ENCODE measurements at places on chromosomes 6 and 20.

GRCh38 chr20:59938696-59939051 is 1.4 kb downstream of the PPP1R3D start:
- DNase-seq: no peak

- DNase-seq: no peak
Observed at GRCh38 chr6:73145690-73146089, 79.6 kb downstream of the KHDC1L start.

DNA sequence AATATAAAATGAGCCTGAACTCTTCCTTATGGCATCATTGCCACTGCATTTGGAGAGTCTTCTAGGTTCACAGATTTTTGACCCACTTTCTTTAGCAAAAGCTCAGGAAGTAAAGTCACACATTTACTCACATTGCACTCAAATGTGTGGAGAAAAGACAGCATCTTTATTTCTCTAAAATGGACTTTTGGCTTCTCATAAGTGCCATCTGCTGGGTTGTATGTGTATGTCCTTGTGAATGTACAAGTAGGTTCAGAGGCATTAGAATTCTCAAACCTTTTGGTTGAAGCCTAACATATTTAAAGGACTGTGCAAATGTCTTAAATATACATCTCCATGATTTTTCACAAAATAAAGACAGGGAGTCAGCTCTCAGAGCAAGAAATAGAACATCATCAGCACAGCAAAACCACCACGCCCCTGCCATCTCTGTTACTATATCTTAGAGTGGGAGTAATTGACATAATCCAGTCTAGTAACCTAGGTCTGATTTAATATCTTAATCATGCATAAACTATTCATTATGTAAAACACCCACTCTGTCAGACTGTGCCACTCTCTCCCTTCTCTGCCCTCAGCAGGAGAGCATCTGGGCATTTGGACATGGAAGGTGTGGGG is 42.2 kb upstream of the SPTLC3 start:
- DNase-seq: no peak

DNA sequence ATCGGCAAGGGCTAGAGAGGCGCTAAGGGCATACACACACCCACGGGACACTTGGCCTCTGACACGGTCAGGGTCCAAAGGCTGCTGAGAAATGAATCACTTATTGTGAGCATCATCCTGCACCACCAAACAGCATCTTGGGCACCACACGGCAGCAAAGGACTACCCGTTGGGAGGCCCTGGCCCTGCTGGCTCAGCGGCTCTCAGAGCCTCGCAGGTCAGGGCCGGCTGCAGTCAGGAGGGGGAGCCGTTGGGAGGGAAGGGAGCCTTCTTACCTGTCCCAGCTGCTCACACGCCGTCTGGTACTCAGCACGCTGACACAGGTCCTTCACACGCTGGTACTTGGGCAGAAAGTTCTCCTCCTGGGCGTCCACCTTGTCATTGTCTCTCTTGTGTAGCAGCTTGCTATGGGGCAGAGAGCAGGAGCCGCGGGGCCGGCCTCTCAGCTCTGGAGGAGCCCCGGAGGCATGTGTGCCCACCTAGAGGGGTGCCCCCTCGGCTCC is 109.0 kb downstream of the SULF2 start:
- no peak for DNase-seq

- no peak for DNase-seq
Observed at GRCh38 chr6:161890832-161891297, 617.0 kb upstream of the AGPAT4 start.

DNA sequence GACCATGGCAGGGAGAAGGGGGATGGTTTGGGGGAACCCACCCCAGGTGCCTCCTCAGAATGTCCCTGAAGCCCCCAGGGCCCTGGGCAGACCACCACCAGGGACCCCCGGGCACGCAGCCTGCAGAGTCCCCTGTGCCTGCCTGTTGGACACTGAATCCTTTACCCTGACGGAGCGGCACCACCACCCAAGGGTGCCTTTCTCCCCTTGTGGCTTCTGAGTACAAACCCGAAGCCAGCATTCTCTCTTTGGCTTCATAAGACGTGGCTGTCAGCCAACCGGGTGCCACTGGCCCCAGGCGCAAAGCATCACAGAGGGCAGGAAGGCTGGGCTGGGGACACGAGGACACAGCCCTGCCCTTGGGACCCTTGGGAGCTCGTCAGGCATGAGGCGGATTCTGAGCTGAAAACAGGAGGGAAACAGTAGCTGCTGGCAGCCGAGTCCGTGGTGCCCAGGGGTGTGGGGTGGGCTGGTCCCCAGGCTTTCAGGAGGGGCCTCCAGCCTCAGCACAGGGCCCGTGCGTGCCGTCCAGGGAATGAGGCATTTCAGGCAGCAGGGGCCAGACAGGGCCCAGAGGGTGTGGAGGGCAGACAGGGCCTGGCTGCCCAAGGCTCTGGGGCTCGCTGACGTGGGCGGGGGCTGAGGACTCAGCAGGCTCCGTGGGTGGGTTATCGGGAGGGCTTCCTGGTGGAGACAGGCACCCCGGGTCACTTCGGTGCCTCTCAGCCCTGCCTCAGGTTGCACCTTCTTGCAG is 3.5 kb downstream of the COL9A3 start:
- no peak for DNase-seq
